KBM-7 (cell line): ENCODE measurements at places on chromosomes 7 and 10.

DNA sequence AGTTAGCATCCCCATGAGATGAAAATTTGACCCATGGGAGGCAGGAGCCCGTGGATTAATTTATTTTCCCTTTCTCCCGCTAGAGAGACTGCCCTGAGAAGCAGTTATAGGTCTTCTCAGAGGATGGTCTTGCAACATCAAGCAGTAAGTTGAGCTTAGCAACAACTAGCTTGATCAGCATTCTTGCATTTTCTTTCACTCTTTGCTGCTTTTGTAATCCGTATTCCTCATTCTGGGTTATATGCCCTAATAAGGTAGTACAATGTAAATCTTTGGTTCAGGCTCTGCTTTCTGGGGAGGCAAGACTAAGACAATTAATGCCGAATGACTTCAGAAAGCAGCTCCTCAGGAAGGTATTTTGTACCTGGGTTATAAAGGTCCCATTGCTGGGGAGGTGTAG is 146.8 kb downstream of the FZD1 start:
- DNase-seq = no peak

- DNase-seq = peak; percentile 36
These were observed 36.6 kb downstream of the ATRNL1 start for GRCh38 chr10:115129752-115130151.

DNA sequence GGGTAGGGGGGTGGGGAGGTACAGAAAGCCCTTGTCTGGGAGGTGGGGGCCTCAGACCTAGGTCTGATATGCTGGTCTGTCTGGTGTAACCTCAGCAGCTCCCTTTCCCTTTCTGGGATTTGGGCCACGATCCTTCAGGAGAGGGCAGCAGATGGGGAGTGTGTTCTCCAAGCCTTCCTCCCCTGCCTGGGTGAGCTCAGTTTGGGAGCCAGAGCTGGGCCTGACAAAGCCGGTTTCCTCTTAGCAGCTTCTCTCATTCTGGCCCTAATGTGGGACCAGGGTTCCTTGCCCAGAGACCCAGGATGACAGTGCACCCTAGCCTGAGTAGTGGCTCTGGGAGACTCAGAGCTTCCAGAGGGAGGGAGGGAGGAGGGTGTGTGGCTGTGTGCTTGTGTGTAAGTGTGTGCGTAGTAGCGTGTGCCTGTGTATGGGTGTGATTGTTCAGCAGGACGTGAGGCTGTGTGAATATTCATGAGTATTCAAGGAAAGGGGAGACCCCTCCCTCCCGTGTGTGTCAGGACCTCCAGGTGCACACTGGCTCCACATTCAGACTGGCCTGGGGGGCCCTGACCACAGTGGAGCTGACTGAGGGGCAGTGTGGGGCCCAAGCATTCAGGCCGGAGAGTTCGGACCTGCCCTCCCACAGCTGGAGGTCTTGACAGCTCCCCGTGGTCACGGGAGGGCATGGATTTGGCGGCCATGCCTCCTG is 96.5 kb downstream of the ZMIZ1 start:
- no peak for DNase-seq

DNA sequence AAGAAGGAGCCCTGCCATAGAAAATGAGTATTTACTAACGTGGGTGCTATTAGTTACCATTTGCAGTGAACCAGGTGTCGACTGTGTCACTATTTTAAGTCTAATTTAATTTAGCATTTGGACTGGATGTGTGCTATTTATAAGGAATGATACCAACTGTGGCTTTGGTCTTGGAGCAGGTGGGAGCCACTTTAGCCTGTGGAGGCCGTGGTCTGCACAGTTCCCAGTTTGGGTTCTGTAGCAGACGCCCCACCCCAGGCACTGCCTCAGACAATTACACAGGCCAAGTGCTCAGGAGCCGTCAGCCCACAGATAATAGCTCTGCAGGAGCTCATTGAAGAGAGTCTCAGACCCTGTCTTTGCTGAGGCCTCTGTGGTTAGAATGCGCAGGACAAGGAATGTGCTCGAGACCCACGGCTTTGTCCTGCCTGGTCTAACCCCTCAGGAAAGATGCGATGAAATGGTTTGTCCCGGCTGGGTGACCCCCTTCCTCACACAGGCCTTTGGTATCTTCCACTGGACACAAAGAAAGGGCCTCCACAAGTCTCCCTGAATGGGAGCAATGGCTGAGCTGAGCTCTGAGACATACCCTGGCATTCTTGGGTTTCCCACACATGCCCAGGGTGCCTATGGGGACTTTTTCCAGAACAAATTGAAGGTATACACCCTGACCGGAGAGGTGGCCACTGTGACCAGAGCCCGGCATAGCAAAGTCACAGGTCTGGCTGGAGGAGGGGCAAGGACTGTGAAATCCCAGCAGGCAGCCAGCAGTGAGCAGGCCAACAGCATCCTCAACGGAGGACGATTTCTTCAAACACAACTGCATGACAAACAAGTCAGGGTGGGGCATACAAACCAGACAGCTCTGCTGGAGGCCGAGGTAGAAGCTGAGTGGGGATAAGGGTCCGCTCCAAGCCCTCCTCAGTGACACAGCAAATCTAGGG is 251.2 kb downstream of the ARHGAP12 start:
- no peak for DNase-seq

GRCh38 chr10:59303018-59303417 is 59.3 kb downstream of the FAM13C start:
- DNase-seq = no peak

DNA sequence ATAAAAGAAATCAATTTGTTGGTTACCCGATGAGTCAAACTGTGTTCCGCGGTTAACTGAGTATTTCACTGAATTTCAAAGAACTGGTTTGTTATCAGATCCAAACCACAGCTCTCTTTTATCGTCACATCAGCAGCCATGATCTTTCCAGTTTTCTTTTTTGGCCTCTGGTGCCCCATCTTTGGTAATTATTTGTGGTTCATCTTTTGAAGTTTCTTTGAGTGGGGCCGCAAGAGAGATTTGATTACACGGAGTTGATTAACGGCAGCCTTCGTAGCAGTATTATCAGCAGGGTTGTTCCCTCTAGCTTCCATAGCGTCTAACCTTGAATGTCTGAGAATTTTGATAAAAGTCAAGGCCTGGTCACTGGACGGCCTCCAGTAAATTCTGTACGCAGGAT is 154.9 kb upstream of the TNRC18 start:
- no peak for DNase-seq

GRCh38 chr7:2471022-2471329 is 5.2 kb downstream of the GRIFIN start:
- DNase-seq = no peak

- no peak for DNase-seq
These were observed 414.0 kb upstream of the MKI67 start for GRCh38 chr10:128540128-128540762.

DNA sequence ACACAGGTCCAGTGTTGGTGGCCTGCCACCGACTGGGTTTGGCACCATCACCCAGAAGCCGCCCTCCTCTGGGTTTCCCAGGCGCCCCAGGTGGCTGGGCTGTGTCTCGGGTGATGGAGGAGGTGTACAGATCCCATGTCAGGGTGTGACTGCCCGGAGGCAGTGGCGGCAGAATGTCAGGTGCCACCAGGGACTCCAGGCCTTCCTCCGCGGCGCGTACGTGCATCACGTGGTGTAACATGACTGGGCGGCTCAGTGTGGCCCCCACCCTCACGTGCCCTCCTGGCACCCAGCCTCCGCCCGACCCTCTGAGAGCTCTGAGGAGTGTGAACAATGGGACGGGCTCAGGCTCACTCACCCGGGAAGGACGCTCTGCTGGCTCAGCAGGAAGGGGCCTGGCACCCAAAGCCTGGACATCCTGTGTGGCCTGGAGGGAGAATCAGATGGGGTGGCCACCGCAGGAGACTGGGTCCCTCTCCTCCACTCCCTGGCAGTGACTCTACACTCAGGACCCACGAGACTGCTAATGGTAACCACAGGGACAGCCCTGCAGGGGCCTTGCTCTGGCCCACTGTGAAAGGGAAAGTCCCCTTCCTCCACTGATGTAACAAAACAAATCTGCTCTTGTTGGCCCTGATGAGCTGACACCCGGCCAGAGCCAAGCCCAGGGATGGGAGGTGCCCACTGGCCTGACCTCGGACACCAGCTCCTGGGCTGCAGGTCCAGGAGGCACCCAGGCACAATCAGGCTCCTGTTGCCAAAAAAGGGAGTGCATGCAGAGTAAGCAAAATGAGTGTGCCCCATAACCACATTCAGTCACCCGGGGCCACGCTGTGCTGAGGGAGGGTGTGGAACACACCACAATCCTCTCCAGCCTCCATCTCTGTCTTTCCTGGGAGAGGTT is 164.8 kb downstream of the PRKAG2 start:
- DNase-seq = no peak

GRCh38 chr10:29881336-29881771 is 178.0 kb downstream of the JCAD start:
- DNase-seq = no peak

- DNase-seq = no peak
These were observed 180.9 kb downstream of the ZNF438 start for GRCh38 chr10:30850776-30851175.

DNA sequence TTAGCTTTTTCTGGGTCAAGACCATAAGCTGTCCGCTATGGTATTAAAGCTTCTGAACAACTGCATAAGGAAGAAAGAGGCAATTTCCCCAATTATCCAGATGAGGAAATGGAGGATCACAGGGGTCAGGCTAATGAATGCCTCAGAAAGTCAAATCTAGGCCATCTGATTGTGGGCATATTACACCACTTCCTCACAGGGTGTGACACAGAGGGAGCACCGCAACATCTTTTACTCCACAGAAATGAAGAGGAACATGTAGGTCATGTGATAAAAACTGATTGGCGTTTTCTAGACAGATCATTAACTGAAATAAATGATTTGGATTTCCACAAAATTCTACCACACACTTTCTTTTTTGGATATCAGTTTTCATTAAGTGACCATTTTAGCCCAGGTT is 384.4 kb downstream of the PARD3 start:
- peak; percentile 47 for DNase-seq

DNA sequence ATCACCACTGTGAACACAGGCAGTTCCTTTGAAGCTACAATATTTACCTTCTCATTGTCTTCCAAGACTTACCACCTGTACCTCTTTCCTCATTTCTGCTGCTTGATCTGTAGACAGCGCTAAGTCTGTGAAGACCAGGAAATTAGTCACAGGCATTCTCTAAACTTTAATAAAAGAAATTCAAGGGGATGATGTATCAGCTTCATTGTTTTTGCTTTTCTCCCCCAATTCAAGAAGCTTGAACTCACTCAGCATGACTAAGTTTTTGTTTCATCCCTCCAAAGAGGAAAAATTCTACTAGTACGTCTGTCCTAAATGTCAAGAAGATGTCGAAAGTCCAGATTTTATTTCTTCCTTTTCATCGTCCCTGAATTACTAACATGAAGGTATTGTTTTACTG is 75.3 kb upstream of the PPP1R9A start:
- no peak for DNase-seq

DNA sequence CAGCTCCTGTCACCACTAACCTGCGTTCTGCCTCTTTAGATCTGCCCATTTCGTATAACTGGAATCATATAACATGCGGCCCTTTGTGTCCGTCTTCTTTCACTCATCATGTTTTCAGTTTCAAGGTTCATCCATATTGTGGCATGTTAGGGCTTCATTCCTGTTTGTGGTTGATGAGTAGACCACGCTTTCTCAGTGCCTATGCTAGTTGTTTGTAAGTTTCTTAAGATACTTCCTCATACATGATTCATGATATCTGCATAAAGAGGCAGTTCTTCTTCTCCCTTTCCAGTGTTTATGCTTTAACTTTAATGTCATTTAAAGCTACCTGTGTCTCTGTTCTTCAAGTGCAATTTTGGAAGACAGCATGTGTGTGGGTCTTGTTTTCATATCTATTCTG is 79.5 kb upstream of the FAM20C start:
- peak; percentile 39 for DNase-seq

- DNase-seq = no peak
These were observed 60.7 kb downstream of the GPAM start for GRCh38 chr10:112122827-112123226.

DNA sequence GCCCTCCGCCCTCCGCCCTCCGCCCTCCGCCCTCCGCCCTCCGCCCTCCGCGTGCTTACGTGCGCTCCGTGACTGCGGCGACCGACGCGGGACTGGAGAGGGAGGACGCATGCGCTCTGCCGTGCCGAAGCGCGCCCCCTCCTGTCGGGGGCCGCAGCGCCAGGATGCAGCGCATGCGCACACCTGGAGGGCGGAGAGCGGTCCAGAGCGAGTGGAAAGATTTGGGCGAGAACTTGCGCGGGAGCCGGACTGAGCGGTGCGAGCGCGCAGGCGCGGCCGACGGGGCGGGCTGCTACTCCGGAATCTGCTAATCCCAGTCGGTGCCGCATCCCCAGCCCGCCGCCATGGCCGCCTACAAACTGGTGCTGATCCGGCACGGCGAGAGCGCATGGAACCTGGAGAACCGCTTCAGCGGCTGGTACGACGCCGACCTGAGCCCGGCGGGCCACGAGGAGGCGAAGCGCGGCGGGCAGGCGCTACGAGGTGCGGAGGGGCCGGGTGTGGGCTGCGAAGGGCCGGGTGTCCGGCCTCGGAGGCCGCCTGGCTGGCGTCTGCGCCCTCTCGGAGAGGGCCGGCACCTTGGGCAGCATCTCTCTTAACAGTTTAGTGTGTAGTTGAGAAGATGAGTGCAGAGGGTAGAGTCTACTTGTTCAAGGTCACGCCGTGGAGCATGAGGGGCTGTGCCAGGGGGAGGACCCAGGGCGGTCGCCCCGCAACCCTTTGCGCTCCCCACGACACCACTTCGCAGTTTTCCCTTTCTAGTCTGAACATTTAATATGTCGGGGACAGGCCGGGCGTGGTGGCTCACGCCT is at the start of gene PGAM1:
PGAM1 (plus strand) TSS at position 228 of the 812 bp plus-strand sequence; CDS start at position 345, 117 bp downstream.
- peak; percentile 98 for DNase-seq

- peak; percentile 77 for DNase-seq
These were observed 22.6 kb upstream of the CREB5 start for GRCh38 chr7:28389504-28390395.

GRCh38 chr7:55099821-55100543 is 81.2 kb downstream of the EGFR start:
- no peak for DNase-seq

- no peak for DNase-seq
These were observed 10.3 kb upstream of the WNT2 start for GRCh38 chr7:117333168-117333567.

DNA sequence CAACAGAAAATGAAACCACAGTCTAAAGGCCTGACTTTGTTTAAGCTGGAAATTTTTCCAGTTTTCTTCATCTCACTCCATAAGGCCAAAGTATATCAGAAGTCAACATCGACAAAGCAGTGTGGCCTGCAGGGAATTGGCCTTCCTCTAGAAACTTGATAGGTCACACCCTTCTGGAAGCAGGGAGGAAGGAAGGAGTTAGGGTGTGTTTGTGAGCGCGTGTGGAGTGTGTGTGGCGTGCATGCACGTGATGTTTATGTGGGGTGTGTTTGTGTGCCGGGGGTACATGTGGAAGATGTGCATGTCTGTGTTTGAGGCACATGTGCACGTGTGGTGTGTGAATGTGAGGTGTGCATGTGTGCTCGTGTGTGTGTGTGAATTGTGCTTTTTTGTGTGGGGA is 28.6 kb downstream of the ZC3HAV1 start:
- no peak for DNase-seq

GRCh38 chr10:78375854-78376785 is 342.5 kb downstream of the RPS24 start:
- DNase-seq = no peak

DNA sequence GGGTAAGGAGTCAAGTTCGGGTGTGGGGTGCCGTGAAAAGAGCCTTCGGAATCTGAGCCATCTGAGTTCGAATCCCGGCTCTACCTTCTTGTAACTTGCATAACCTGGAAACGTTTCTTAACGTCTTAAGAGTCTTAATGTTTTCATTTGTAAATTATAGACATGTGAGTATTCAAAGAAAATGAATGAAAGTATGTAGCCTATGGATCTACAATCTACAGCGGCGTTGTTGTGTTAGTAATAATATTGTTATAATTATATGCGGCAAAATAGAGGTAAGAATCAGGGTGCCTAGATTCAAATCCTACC is 559 bp downstream of the VTI1A start:
- no peak for DNase-seq

- DNase-seq = peak; percentile 24
These were observed 182.1 kb downstream of the ARID5B start for GRCh38 chr10:62083412-62084267.
